ENCODE measurements at places on chromosomes 16 and 17. TPM values are rescaled to one million over a fixed set of nuclear protein-coding genes. Genes with fewer than 3 reads are reported as not detected.

The LRRC75A gene
- not detected for total RNA-seq

The CDYL2 gene
- total RNA-seq = 7.3 TPM

The ABCC6 gene
- not detected for total RNA-seq

The KRT20 gene
- total RNA-seq = not detected

The CCL3 gene
- total RNA-seq = not detected

The ABCC11 gene
- 0.40 TPM for total RNA-seq

The FOXF1 gene
- total RNA-seq = 0.10 TPM

The KCNJ16 gene
- total RNA-seq = not detected

The MAP3K3 gene
- total RNA-seq = 33.1 TPM

The HOXB7 gene
- 17.8 TPM for total RNA-seq

DNA sequence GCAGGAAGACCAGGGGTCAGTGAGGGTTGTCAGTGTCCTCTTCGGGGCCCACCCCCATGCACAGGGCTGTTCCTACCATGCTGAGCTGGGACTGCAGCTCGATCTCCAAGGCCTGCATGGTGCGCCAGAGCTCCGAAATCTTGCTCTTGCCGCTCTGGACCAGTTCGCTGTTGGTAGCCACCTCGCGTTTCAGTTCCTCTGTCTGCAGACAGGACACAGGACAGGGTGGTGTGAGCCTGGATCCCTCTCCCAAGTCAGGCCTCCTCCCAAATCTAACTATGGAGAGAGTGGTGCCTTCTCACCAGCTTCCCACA lies 90.9 kb downstream of the GOSR1 start:
- no peak for DNase-seq

DNA sequence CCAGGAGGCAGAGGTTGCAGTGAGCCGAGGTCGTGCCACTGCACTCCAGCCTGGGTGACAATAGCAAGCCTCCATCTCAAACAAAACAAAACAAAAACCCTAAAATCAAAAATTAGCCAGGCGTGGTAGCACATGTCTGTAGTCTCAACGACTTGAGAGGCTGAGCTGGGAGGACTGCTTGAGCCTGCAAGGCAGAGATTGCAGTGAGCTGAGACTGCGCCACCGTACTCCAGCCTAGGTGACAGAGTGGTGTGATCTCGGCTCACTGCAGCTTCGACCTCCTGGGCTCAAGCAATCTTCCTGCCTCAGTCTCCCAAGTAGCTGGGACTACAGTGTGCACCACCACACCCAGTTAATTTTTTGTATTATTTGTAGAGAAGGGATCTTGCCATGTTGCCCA lies 87.6 kb downstream of the MYH11 start:
- DNase-seq = no peak

- DNase-seq = no peak
These were observed 25.0 kb downstream of the PPL start for GRCh38 chr16:4911970-4912386.

GRCh38 chr17:28416703-28417311 lies 10.8 kb upstream of the SLC46A1 start:
- DNase-seq = peak; percentile 47

DNA sequence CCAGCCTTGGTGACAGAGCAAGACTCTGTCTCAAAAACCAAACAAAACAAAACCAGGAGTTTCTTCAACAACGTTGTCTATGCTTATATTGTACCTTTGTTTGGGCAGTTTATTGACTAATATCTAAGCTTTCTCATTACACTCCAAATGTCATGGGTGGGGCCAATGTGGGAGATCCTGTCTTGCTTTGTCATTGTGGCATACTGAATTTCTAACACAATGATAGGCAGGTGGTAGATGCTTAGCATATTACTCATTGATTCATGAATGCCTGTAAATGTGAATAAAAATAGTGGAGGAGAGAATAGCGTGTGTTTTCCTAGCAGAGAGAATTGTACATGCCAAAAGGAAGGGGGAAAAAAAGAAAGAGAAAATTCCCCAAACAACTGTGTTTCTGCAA lies 802.5 kb upstream of the EEF2KMT start:
- DNase-seq = peak; percentile 59

DNA sequence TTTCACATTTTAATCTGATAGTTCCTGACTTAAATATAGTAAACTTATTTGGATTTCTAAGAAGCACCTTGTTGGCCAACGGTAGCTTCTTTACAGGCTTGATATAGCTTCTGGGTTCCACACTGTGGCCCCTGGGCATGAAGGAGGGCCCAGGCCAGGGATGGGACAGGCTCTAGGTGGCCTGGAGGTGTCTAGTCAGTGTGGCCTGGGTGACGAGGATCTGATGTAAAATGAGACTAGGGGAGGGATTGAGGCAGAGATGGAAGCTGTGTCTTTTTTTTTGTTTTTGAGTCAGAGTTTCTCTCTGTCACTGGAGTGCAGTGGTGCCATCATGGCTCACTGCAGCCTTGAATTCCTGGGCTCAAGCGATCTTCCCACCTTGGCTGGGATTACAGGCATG lies 187.0 kb downstream of the PRKCB start:
- no peak for DNase-seq

- DNase-seq = no peak
These were observed 106.7 kb upstream of the SDK2 start for GRCh38 chr17:73750975-73751374.

GRCh38 chr17:8698162-8698971 lies 46.3 kb downstream of the CCDC42 start:
- DNase-seq = no peak

DNA sequence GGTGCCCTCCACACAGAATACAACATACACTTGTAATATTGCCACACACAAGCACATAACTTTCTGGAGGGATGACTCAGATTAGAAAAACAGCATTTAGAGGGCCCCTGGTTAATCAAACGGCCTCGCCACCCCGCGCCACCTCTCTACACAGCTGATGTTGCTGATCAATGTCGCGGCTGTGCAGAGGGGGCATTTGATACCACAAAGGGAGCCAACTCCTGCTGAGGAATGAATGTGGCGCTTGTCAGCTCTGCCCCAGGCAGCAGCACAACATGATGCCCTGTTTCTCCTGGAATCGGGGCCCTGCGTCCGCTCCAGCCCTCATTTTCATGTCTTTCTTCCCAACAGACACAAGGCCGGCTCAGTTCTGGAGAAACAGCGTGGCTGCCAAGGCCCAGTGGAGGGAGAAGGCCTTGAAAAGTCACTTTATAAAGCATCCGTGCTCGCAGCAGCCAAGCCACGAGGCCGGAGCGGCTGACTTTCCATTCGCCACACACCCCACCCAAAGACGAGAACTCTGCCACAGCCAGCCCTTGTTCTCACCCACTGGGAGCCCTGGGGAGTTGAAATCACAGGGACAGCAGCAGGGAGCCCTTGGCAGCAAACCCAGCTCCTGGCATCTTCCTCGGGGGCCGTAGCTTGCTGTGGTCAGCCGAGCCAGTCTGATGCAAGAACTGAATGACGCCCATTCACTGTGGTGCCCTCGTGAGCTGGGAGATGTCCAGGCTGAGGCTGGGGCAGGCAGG lies 65.6 kb downstream of the XYLT1 start:
- peak; percentile 37 for DNase-seq

- peak; percentile 61 for DNase-seq
These were observed 337.8 kb upstream of the ZFHX3 start for GRCh38 chr16:73385696-73386095.

DNA sequence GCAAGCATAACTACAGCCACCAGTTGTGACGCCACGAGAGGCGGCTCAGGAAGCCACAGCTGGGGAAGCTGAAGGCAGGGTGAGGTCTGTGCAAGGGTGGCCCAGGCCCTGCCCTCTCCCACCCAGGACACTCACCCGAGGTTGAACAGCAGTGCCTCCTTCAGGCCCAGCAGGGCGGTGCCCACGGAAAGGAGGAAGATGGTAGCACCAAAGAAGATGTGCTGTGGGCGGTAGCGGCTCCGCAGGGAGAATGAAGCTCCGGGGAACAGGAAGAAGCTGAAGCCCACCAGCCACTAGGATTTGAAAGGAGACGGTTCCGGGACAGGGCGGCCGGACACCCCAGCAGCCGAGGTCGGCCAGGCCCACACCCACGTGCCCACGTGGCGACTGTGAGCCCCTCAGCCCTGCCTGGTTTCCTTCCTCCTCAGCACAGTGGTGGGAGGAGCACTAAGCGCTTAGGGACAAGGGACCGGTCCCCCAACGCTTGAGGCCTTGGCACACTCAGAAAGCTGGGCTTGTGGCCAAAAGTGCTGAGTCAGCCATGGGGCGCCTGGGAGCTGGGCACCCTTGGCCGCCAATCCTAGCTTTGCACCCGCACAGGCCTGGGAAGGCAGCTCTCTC lies 11.0 kb downstream of the CYB561 start:
- DNase-seq = peak; percentile 40

DNA sequence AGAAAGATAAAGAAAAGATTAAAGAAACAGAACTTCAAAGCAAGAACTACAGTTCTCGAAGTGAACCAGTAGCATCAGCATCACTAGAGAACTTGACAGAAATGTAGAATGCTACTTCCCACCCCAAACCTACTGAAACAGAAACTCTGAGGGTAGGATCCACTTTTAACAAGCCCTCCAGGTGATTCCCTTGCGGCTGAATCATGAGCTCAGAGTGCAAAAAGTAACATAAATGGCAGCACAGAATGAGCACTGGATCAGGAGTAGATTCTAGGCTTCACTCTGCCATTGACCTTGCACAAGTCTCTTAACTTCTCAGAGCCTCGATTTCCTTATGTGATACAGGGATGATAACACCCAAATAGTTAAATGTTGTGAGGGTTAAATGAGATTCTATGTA lies 5.8 kb downstream of the TOM1L2 start:
- no peak for DNase-seq

DNA sequence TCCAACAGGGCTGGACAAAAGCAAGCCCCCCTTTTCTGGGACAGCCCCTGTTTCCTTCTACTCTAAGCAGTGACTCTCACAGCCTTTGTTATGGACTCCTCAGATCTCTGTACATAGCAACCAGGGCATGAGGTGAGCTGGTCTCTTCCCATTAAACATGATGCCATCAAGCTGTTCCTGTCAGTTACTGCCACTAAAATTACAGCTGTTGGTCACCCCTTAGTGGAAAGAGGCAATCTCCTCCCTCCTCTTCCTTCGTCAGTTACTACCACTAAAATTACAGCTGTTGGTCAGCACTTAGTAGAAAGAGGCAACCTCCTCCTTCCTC lies 95.2 kb upstream of the SMIM36 start:
- no peak for DNase-seq

DNA sequence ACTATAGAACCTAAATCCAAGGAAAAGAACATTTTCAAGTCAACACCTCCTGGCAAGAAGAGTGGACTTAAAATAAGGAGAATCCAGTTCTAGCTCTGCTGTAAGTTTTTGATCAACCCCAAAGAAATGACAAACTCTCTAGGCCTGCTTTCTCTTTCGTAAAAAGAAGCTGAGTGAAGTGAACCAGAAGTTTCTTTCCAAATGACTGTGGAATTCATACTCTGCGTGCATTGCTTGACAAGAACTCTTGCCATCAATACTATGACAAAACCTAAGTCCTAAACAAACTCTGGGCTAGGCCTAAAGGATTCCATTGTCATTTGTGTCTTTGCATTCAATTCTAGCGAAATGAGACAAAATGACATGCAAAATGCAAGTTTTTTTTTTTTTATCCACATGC lies 187.5 kb upstream of the SOX9 start:
- no peak for DNase-seq

DNA sequence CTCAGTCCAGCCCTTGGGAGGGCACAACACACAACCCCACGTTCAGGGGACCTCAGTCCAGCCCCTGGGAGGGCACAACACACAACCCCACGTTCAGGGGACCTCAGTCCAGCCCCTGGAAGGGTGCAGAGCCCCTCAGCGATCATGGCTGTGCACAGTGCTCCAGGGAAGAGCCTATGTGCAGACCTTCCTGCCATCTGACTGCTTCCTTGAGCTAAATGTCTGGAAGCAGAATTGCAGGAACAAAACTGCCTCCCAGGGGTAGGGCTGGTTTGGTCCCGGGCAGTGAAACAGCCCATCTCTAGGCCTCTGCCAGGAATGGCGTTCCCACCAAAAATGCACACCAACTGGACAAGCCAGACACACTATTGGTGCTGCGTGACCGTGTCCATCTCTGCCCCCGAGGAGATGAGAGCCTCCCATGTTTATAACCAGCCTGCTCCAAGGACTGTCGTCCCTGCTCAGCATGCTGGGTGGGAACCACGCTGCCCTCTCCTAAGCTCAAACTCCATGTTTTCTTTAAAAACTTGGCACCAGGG lies 44.0 kb downstream of the ZNF276 start:
- DNase-seq = no peak

GRCh38 chr16:66167564-66168291 lies 198.8 kb upstream of the CDH5 start:
- DNase-seq = no peak

GRCh38 chr17:29238133-29238850 lies 8.4 kb upstream of the CRYBA1 start:
- no peak for DNase-seq

- DNase-seq = no peak
These were observed 42.3 kb downstream of the TNRC6A start for GRCh38 chr16:24771779-24772157.

DNA sequence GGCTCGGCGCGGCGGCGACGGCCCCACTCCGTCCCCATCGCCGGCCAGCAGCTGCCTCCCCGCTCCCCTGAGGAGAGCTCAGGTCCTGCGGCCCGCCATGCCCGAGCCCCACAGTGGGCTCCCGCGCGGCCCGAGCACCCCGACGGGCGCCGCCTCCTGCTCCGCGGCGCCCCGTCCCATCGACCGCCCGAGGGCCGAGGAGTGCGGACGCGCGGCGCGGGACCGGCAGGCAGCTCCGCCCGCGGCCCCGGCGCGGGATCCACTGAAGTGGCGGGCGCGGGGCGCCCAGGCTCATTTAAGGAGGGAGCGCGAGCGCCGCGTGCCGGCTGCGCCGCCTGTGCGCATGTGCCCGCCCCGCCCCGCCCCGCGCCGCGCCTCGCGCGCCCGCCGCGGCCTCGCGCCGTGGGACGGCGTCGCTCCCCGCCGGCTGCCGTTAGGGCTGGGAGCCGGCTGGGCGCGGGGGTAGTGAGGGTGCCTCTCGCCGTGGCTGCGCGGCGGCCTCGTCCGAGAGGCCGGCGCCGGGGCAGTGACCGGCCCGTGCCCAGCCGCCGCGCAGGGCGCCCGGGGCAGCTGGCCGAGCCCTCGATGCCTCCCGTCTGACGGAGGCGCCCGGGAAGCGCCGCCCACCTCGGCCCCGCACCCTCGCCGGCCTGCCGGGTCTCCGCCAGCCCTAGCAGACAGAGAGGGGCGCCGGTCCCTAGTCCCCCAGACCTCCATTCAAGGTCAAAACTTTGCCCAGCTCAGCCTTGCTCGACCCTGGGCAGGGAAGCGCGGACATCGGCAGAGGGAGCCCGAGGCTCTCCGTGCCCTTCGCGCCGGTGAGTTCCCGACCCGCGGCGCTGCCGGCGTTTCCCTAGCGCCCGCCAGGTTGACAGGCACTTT lies at the start of gene NETO2:
NETO2 (minus strand) TSS at position 269 of the 882 bp plus-strand sequence. CDS start 333 bp downstream, outside the sequence.
- no peak for DNase-seq

- DNase-seq = peak; percentile 13
These were observed 15.5 kb downstream of the NEUROD2 start for GRCh38 chr17:39591958-39592954.

GRCh38 chr16:85844786-85845185 lies 45.3 kb downstream of the COX4I1 start:
- no peak for DNase-seq
